Stimulated activated CD4-positive, alpha-beta T cell treated with anti-CD3 and anti-CD28 coated beads, Interleukin-1b, Interleukin-23, amount 100 ng/mL, for 1 hour (primary cell): ENCODE measurements at places on chromosomes 3 and 15.

DNA sequence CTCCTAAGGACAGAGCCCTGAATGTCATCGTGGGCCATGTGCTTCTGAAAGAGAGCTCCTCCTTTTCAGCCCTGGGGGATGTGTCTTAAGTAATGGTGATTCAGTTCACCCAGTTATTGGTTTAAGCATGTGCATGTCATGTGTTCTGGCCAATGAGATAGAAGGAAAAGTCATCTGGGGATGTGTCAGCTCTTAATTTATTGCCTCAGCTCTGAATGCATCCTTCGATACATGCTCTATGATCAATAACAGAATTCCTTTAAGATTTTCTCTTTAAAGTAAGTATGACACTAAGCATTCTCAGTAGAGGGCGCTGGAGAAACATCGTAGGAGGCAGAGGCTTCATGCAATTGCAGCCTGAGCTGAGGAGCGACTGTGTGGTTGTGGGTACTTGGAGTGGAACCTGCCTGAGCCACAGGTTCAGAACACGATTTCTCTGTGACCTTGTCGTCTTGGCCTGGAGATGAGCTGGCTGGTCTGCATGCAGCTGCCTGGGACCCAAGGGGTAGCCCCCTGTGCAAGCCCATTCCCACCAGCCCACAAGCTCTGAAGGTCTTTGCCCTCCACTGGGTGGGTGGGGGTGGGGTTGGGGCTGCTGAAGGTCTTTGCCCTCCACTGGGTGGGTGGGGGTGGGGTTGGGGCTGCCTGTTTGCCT lies 69.5 kb downstream of the C3orf38 start:
- DNase-seq: no peak

DNA sequence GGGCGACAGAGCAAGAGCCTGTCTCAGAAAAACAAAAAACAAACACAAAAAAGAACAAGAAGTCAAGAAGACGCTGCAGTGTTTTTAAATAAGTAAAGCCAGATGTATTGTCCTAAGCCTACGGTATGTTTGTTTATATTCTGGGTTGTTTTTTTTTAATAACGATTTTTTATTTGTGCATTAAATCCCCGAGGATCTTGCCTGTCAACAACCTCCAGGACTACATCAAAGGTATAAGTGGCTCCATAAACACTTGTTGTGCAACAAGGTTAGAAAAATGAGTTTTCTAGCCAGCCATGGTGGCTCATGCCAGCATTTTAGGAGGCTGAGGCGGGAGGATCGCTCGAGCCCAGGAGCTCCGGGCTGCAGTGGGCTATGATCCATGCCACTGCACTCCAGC lies 26.1 kb downstream of the ITGB5 start:
- DNase-seq: no peak

DNA sequence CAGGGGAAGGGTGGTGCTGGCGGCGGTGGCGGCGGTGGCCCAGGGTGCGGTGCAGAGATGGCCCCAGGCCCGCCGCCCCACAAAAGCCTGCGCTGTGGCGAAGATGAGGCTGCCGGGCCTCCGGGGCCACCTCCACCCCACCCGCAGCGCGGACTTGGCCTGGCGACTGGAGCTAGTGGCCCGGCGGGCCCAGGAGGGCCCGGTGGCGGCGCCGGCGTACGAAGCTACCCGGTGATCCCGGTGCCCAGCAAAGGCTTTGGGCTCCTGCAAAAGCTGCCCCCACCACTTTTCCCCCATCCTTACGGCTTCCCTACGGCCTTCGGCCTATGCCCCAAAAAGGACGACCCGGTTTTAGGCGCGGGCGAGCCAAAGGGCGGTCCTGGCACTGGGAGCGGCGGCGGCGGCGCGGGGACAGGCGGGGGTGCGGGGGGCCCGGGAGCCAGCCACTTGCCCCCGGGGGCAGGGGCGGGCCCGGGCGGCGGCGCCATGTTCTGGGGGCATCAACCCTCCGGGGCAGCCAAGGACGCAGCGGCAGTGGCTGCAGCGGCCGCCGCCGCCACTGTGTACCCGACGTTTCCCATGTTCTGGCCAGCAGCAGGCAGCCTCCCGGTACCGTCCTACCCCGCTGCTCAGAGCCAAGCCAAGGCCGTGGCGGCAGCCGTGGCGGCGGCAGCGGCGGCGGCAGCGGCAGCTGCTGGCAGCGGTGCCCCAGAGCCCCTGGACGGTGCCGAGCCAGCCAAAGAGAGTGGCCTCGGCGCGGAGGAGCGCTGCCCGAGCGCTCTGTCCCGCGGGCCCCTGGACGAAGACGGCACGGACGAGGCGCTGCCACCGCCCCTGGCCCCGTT lies 1.6 kb downstream of the SKOR1 start:
- no peak for DNase-seq

DNA sequence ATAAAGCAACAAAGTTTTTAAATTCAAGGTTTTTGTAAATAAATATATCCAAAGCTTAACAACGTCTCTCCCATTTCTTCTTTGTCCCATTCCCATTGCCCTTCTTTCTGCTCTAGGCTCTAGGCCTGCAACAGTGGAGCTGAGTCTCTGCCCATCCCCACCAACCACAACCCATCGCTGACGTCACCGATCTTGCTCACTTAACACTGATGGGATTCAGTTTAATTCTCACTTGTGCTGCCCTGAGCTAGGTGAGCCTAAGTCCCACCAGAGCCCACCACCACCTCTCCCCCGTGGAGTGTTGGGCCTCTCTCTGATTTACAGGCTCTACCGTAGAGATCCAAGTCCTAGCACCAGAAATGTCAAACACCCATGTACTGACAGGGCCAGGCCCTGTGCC lies 61.3 kb upstream of the RAB6B start:
- no peak for DNase-seq

DNA sequence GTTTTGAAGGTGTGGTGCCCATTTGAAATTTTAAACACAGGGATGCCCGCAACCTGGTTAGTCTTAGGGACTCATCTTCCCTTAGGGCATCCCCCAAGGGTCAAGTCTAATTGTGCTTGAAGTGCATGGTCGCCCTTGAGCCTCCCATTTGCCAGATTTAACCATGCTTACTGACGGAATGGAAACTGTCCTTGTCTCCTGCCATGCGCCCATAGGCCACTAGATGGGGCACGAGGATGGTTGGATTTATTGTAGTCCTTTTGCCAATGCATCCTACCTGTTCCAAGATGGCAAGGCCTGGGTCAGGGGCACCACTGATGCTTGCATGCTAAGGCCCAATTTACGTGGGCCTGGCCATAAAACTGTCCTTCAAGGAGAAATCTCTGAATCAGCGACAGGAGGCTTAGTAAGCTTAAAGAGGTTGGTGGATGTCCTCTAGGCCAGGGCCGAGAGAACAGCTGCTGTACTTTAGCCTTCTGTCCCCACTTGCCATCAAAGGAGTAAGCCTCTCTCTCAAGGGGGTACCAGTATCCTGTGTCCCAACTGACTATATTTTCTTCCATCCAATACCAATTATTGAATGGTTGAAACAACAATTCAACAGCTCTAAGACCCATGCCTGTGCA lies 355.4 kb downstream of the OTOL1 start:
- DNase-seq: no peak
